NCI-H1417 (cell line): ENCODE measurements at places on chromosomes 6 and 20.
A peak's percentile ranks its signal among the peaks of the same experiment; 100 is the strongest.

GRCh38 chr6:39804466-39805065, 12.4 kb downstream of the DAAM2 start:
- no peak for DNase-seq

DNA sequence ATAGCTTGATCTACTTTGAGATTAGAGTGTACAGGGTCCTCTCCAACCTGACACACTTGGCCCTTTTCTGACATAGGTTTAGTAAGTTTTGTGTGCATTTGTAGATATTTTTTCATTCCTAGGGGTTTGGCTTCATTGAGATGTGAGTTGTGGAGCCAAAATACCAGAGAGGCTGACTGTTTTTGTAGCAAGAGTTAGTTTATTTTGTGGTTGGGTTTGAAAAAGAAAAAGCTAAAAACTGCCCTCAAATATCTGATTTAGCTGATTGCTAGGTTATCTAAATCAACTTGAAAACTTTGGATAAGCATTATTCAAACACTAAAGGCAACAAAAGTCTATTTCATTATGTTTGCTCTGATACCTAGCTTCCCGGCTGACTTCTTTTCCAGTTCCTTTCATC, 164.7 kb upstream of the CENPW start:
- DNase-seq, result no peak

DNA sequence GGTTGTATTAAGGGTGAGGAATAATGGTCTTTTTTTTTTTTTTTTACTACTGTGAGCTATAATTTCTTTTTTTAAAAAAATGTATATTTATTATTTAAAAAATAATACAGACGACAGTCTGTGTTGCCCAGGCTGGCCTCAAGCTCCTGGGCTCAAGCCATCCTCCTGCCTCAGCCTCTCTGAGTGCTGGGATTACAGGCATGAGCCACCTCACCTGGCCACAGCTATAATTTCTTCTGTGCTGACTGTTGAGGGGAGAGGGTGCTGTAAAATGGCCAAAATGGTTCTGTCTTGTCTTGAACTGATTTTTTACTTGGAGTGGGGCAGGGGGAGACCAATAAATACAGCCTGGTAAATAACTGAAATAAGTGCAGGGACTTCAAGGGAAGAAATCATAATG, 3.6 kb downstream of the SRSF3 start:
- no peak for DNase-seq

DNA sequence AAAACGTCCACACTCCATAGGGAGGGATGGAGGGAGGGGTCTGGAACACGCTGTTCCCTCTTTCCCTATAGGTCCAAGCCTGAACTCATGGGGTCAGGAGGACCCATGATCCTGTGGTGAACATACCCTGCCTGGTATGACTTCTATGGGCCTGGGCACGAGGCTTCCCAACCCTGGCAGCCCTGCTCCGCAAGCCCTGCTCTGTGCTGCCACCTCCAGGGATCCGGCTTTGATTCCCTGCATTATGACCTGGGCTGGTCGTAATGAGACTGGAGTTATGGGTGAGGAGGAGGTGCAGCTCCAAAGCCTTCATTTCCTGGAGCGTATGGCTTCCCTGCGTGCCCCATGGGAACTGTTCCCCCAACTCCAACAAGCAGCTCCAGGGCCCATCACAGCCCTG, 54.9 kb downstream of the CDH22 start:
- peak; percentile 23 for DNase-seq

DNA sequence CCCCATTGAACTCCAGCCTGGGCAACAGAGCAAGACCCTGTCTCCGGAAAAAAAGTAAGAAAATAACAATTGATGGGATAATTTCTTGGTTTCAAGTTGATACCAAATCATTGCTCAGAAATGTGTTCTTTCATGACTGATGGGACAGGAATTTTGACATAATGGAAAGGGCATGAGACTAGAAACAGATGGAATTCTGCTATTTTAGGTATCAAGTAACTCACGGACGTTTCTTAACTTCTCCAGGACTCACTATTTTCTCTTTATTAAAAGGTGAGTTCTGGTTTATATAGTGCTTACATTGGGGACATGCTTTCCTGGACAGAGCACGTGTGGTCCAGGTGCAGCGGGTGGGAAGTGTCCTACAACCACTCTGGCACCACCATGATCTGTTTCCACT, 6.0 kb upstream of the DSP start:
- DNase-seq, result no peak

DNA sequence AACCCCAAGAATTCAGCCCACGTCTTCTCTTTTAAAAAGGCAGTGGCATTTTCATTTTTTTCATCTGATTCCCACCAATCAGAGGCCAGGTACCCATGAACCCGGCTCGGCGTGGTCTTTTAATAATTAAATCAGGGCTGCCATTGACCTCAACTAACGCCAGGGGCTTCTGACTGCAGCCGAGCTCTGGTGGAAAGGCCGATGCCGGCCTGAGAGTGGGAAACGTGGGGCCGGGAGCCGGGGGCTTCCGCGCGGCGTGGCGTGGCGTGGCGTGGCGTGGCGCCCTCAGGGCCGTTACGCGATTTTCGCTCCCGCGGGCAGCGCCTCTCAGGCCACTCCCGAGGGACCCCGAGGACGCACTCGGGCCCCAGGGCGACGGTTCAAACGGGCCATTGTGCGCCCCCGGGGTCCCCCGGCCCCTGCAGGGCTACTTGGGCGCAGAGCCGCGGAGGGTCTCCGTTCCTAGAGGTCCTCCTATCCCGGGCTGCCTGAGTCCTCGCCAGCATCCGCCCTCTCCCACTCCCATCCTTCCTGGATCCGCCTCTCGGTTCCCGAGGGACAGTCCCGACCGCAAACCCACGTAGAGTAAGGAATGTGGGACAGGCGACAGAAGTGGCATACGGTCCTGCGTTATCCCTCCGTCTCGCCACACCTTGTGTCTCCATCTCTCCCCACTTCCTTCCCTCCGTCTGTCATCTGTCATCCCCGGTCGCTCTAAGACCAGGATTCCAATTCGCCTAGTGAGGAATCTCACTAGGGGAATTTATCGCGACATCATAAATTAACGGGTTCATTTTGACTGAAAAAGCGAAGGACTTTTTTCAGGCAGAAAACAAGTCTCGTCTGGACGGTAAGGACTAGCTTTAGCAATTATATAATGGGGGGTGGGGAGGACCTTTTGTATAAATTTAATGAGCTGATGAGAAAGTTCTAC, 876 bp upstream of the TBPL1 start:
- peak; percentile 90 for DNase-seq

GRCh38 chr6:12715437-12715836, 1.1 kb upstream of the PHACTR1 start:
- DNase-seq, result no peak

DNA sequence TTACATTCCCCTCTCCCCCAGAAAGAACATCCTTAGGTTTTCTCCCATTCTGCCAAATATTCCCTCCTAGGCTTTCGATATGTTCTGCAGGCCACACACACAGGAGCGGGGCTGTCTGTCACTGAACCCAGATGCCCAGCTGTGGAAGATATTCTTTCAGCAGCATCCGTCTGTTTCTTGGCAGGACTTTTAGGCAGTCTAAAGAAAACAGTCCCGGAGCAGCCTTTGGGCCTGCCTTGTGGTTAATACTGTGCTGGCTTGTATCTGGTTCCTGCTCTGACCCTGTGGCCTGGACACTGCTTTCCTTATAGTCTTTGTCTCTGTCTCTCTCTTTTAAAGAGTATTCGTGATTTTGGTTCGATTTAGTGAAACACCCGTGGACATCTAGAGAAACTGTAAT, 94.6 kb upstream of the SUPT3H start:
- DNase-seq, result no peak

DNA sequence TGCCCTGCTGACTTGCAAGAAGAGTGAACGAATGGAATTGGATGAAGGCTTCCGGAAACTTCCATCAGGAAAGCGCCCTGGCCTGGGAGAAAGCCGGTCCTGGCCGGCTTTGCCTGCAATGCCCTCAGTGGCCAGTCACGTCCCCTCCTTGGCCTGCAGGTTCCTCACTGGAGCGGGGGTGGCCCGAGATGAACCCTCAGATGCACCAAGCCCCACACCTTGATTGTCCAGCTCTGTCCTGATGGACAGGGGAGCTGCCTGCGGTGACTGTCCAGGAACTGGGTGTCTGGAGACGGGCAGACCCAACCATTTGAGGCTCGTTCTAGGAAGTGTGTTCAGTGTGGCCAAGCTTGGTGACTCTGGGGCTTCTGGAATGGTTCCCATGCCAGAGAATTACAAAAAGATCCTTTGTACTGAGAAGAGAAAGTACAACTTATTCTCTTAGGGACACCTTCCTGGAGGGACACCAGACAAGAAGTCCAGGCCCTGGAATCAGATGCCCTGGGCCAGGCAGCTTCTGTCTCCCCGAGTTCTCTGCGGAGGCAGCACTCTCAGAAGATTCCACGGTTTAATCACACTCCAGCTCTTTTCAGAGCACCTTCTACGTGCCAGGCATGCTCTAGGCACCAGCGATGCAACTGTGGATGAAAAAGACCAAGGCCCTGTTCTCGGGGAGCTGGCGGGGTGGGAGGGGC, 17.1 kb upstream of the SULF2 start:
- no peak for DNase-seq

DNA sequence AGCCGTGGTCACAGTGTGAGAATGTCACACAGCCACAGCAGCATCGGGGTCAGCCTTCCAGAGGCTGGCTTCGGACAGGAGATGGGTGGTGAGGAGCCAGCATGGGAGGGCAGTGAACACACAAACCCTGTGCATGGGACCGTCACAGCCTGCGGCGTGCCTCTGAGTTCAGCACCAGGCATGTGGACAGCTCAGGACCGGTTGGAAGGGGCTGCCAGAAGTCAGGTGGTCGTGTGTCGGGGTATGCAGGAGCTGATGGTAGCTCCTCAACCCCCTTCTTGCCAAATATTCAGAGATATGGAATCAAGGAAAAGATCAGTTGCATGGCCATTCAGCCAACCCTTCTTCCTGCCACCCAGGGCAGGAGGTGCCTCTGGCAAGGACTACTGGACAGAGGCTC, 28.2 kb downstream of the MYT1 start:
- DNase-seq, result no peak

DNA sequence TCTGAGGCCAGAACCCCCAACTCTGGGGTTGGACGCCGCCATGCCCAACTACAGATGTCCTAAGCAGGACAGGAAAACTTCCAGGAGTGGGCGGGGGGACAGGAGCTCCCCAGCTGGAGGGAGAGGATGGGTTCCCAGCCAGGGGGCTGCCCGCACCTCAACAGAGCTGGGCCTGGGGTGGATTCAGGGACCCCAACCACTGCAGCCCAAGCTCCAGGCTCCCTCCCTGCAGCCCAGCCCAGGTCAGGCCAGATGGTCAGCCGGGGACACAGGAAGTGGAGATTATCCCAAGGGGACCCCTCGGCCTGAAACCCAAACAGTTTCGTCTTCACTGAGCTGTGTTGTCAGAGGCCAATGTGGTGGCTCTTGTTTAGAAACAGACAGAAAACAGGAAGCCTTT, 9.4 kb downstream of the LAMA5 start:
- no peak for DNase-seq

- DNase-seq, result peak; percentile 39
These were observed 916 bp upstream of the SUN5 start for GRCh38 chr20:33005132-33005566.

DNA sequence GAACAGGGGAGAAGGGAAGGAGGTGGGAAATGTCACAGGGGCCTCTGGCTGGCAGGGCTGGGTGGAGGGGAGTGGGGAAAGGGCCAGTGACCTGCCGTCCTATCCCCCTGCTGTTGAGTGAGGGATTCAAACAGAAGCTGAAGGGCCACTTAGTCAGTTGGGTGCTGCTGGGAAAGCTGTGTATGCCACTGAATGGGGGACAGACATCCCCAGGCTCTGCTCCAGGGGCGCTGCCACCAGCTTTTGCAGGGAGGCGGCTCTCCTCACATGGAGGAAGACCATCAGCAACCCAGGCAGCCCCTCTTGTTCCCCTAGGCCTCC, 50.0 kb downstream of the MDGA1 start:
- DNase-seq, result no peak
